Femur (tissue), 1 donor: ENCODE measurements at places on chromosomes 7 and 10.

GRCh38 chr7:25408876-25409275 is 180.6 kb upstream of the NPVF start:
- no peak for DNase-seq

DNA sequence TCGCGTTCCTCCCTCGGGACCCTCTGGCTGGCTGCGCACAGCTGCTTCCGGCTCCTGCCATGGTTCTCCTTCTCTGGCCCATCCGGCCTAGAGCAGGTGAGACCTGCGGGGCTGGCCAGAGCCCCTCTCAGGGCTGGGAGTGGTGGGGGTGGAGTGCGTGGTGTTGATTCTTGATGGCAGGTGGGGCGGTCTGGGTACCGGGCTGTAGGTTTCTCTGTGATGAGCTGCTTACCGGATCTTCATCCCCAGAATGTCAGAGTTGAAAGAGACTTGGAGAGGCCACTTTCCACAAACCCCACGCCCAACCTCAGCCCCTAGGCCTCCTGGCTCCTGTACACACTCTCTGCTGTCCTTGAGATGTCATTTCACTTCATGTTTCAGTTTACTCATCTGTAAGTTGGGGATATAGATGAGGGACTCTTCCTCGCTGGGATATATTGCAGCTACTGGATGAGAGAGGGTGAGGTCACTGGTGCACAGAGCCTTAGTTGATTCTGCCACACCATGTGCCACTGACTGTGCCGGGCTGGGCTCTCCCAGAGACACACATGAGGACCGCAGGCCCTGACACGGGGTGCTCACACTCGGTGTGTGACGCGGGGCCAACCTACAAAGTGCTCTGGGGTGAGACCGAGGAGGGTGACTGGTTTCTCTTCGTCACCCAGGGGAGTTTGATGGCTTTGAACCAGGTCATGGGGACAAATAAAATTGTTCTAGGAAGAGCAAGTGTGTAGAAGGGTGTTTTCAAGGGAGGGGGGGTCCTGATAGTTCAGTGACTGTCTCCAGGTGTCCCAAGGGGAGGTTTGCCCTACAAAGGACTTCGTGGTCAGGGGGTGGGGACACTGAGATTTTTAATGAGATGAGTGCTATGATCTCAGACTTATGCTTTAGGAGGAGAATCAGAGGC is 29.5 kb downstream of the ZNF775 start:
- no peak for DNase-seq

GRCh38 chr10:90879062-90879461 is 7.3 kb downstream of the RPP30 start:
- no peak for DNase-seq

DNA sequence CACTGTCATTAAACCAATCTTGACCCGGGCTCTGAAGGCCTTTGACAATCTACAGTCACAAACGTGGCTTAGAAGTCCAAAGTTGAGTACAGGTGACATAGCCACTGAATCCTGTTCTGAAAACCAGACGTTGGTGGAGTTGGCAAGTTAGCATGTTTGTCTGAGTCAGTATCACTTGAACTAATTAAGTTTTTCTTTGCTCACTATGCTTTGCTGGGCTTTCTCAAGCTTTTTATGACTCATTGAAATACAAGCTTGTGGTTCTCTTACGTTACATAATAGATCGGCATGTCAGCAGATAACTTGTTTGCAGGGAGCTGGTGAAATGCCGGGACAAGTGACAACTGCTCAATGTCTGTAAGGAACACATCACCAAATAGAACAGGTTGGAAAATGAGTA is 53.8 kb downstream of the ARL5B start:
- no peak for DNase-seq

- DNase-seq = no peak
Observed at GRCh38 chr10:120607710-120608703, 151.0 kb downstream of the PLPP4 start.

- no peak for DNase-seq
Observed at GRCh38 chr7:148793590-148793989, 90.5 kb downstream of the EZH2 start.

DNA sequence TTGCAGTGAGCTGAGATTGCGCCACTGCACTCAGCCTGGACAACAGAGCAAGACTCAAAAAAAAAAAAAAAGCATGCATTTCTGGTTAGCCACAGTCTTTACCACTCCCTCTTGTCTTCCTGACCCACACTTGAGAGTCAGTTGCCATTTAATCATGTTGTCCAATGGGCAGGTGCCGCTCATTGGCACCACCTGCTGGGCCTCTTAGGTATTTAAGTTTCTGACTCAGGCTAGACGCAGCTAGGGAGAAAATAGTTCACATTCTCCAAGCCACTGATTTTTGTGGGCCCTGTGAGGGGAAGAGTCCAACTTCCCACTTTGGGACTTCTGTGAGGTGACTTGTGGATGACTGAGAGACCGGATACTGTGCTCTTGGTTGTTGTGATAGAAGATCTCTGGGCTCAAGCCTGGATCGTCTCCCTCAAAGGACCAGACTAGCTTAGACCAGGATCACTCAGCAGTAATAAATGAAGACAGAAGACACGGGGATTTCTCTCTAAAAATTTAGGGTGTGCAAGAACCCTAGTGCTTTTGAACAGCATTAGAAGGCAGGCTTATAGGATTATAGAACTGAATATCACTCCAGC is 26.8 kb upstream of the SORCS3 start:
- DNase-seq = no peak

GRCh38 chr10:112151524-112152039 is 32.0 kb downstream of the GPAM start:
- no peak for DNase-seq

- DNase-seq = no peak
Observed at GRCh38 chr7:155653803-155654202, 9.3 kb downstream of the RBM33 start.

DNA sequence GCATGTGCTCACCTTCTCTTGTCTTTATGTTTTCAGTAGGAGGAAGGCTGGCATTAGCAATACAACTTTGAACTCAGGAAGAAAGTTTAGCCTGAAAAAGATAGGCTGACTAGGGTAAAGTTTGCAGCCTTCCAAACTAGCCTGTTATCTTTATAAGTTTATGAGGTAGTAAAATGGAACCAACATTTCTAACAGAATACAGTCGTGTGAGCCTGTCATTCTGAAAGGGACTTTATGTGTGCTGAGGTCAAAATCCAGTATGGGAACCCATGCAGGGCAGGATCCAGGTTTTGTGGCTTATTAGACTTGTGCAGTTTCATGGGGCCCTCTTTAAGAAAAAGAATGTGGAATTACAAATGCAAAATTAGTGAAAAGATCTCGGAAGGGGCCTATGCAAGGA is 201.0 kb upstream of the PRPS1L1 start:
- DNase-seq = no peak

DNA sequence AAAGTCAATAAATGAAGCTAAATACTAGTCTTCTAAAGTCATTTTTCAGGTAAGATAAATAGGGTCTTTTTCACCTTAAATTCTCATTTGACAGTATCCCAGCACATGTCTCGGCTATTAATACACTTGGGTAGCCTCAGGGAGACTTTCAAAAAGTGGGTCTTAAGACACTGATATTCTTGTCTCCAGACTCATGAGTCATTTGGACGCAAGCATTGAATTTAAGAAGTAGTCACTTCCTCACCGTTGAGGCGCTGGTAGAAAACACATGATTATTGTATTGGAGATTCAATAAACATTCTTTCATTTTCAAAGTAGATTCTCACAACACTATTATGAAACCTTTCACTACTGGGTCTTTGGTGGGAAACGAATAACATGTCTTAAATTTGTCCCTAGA is 108.9 kb upstream of the SP8 start:
- DNase-seq = no peak
